AG09319 (cell line): ENCODE measurements at places on chromosomes 16 and 17.

DNA sequence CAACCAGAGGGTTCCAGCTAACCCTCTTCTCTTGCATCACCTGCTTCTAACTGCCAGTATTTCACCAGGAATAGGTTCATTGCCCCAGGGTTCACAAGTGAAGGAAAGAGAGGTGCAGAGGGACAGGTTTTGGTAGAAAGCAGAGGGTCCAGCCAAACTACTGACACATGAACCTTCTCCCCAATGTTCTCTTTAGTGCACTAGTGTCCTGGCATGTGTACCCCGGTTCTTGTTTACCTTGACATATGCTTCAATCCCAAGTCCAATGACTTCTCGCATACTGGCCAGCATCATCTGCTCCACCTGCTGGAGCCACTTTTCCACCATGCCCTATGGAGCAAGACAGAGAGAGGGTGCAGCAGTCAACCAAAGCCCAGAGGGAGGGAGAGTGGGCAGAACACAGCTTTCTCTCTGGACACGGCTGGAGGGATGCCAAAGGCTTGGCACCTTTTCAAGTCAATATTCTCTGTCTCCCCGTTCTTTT lies 90.6 kb downstream of the DNAH3 start:
- no peak for DNase-seq

DNA sequence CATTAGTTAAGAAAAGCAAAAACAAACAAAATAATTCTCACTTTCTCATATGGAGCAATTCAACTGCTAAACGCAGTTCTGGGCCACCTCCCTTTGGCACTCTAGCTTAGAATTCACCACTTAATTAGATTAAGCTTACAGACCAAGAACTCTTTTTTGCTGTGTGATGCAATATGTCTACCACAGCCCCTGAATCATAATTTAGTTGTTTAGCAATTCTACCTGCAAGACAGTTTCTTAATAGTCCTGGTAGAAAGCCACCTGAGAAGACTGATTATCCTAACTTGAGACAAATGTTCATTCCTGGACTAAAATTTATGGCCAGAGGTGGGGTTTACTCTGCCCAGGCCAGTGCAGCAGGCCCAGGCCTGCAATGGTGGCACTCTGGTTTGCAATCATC lies 205.9 kb downstream of the HS3ST3A1 start:
- peak; percentile 35 for DNase-seq

DNA sequence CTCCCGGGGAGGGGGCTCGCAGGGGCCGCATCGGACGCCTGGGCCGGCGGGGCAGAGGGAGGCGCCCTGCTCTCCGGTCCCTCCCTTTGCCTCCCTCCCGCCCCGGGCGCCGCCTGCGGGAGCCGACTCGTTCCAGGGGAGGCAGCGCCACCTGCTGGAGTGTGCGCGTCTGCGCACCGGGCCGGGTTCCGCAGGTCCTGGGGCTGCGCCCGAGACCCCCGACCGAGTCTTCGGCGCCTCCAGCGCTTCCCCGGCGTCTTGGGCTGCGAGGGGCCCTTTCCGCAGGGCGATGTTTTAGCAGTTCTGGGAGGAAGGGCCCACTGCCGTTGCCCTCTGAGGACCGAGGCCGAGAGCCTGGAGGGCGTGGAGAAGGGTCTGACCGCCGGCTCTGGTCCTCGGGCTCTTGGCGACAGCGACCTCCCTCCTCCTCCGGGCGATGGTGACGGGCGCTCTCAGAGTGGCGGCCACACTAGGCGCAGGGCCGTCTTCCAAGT lies 106.3 kb downstream of the SEC14L1 start:
- peak; percentile 30 for DNase-seq

DNA sequence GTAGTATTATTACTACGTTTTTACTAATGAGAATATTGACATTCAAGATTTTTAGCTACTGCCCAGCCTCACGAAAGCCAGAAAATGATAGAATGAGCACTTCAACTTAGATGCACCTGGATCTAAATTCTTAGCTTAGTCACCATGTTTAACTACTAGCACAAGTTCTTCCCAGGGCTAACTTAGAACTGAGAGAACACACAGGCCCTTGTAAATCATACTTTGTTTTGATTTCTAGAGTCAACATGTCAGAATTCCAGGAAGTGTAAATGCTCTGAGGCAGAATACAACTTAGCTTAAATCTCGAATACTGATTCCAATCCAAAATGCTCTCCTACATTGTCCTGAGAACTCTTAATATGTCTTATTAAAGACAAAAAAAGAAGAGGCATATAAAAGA lies 6.8 kb upstream of the ACSM1 start:
- DNase-seq: no peak

DNA sequence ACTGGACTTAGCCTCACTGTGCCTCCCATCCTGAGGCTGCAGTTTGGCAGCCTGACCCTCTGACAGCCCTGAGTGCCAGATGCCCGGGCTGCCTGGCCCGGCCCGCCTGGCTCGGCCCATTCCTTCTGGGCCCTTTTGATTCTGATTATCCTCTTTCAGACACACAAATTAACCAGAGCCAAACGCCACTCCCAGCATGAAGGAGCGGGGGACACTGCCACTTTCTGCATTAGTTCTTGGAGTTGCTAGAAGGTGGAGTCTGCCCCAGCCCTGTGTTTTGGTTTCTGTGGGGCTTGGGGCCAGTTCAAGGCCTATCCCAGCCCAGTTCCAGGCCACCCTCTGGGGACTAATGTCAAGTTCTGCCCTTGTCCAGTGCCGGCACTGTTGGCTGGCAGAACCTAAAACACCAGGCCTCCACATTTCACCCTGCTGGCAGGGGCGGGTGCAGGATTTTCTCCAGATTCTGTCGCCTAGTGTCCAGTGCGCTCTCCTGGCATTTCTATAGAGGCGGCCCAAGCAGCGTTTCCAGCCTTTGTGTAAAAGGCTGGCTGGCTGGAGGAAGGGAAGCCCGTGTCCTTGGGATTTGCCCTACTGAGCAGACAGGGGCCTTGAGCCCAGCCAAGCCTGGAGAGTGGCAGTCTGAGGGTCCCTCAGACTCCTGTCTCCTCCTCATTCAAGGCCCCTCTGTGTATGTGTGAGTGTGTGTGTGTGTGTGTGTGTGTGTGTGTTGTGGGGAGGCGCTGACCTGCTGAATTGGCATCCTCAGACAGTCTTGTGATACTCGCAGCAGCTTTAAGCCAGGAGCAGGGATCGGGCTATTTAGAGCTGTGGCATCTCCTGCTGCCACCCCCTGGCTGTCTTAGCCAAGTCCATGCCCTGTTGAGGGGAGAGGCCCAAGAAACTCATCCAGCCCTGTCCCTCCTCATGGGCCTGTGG lies 21.4 kb downstream of the PLCD3 start:
- DNase-seq: no peak

DNA sequence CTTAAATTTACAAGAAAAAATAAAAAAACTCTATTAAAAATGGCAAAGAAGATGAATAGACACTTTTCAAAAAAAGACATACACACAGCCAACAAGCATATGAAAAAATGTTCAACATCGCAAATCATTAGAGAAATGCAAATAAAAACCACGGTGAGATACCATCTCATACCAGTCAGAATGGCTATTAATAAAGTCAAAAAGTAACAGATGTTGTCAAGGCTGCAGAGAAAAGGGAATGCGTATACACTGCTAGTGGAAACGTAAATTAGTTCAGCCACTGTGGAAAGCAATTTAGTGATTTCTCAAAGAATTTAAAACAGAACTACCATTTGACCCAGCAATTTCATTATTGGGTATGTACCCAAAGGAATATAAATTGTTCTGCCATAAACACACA lies 31.4 kb downstream of the CAPNS2 start:
- DNase-seq: no peak

DNA sequence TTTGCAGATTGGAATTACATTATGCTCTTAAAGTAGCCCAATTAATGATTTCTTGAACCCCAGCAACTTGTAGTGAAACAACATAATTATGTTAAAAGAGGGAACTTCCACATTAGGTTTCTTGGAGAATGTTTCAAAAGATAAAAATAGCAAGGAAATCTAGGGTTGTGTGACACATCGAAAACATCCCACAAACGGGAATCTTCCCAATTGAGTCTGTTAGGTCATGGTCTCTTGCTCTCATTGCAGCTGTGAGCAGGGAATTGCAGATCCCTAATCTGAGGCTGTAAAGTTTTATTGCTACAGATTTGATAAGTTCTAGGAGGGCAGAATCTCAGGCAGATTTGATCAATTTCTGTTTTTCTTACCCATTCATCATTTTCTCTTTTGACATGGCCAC lies 6.7 kb upstream of the LPO start:
- no peak for DNase-seq

- peak; percentile 61 for DNase-seq
These were observed 42.5 kb downstream of the YPEL2 start for GRCh38 chr17:59373882-59374495.

DNA sequence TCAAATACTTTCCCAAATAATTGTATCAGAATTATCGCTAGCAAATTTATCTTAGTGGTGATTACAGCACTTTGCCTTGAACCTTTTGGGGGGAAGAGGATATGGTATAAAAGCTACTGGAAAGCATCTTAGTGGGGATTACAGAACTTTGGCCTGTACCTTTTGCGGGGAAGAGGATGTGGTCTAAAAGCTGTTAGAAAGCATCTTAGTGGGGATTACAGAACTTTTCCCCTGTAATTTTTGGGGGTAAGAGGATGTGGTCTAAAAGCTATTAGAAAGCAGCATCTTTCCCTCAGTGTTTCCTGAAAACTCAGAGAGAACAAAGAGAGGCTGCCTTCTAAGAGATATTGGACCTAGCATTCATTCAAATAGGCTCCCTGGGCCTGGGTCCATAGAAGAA lies 4.1 kb downstream of the SLFN12 start:
- no peak for DNase-seq

- DNase-seq: no peak
These were observed 50.3 kb upstream of the TBX2 start for GRCh38 chr17:61349350-61349749.

- no peak for DNase-seq
These were observed 19.1 kb downstream of the NGFR start for GRCh38 chr17:49514071-49514721.

GRCh38 chr17:37406635-37407461 lies at the start of the genes ACACA and TADA2A:
Gene ACACA, minus strand, starts transcription at chr17:37406836. Its CDS starts 537 bp downstream, at chr17:37406299.
Gene TADA2A, plus strand, starts transcription at chr17:37406886. Its CDS starts 4,480 bp downstream, at chr17:37411366.
- DNase-seq: peak; percentile 49

- DNase-seq: no peak
These were observed 19.6 kb downstream of the MVP start for GRCh38 chr16:29839822-29840221.

- DNase-seq: no peak
These were observed 58.1 kb downstream of the ACTG1 start for GRCh38 chr17:81454473-81454872.

GRCh38 chr17:3712811-3713463 lies 10.8 kb upstream of the HASPIN start:
- DNase-seq: no peak

GRCh38 chr17:47304186-47304585 lies 19.6 kb upstream of the EFCAB13 start:
- no peak for DNase-seq

DNA sequence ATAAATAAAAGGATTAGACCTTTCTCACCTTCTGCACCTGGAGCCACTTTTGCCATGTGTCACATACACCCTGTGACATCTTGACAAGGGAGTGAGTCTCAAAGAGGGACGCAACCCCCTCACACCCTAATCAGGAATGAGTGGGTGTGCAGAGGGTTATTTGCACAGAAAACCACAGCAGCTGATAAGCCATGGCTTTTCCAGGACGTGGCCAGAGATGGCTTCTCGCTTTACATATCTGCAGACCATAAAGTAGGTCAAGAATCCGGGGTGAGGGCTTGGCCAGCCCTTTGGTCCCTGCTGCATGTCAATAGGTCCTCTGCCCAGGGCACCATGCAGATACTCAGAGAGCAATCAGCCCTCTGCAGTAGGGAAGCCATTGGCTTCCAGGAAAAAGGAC lies 2.4 kb upstream of the CD300LF start:
- DNase-seq: no peak

DNA sequence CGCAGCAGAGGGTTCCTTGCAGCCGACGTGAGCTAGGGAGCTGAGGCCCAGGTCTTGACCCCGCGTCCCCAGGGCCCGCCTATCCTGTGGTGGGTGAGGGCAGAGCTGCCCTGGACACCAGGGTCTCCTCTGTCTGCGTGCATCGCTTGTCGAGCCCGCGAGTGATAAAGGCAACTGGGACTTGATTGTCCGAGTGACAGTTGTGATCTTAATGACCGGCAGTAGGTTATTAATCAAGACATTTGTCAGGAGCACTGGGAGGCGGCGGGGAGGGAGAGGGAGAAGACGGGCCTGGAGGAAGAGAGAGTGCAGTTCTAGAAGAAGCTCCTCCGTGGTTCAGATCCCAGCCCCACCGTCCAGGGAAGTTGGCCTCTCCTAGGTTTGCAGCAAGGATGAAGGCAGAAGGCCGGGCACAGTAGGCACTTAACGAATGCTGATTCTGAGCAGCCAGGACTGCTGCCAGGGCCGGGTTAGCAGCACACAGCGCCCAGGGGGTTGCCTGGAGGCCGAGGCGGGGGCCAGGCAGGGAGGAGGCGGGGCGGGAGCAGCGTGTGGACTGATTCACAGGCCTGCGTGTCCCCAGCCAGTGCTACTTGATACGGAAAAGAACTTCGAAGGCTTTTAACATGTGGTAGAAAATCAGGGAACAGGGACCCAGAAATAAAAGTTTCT lies 11.3 kb upstream of the GSE1 start:
- DNase-seq: no peak

DNA sequence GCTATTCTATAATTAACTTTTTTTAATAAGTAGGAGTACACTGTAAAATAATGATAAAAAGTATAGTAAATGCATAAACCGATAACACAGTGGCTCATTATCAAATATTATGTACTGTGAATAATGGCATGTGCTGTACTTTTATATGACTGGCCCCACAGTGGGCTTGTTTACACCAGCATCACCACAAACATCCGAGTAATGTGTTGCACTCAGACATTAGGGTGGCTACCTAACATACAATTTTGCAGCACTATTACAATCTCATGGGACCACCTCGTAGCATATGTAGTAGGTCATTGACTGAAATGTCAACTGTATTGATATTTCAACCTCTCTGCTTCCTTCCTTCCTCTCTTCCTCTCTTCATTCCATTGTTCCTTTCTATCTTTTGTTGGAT lies 51.7 kb downstream of the TBX4 start:
- DNase-seq: no peak

DNA sequence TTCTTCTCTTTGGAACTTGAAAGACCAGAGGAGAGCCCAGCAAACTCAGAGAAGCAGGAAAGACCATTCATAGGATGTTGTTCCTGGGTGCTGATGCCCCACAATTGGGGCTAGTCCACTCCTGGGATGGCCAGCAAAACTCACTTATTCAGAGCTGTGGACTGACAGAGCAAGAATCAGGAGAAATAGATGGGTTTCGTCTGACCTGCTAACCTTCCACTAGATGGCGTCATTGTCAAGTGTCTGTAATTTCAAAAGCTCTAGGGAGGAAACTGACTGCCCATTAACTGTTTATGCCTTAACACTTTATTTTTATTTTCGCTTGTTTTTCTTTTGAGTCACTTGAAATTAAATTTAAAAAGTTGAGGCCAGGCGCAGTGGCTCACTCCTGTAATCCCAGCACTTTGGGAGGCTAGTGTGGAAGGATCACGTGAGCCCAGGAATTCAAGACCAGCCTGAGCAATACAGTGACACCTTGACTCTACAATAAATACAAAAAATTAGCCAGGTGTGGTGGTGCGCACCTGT lies 28.7 kb upstream of the MILR1 start:
- DNase-seq: peak; percentile 62

- no peak for DNase-seq
These were observed 3.4 kb downstream of the MYO18A start for GRCh38 chr17:29176558-29177351.
